CD4-positive, alpha-beta T cell treated with Interferon gamma for 1 hour (primary cell): ENCODE measurements at places on chromosomes 2 and 18.

GRCh38 chr2:220029013-220029412 is 401.6 kb downstream of the SLC4A3 start:
- DNase-seq, result no peak

DNA sequence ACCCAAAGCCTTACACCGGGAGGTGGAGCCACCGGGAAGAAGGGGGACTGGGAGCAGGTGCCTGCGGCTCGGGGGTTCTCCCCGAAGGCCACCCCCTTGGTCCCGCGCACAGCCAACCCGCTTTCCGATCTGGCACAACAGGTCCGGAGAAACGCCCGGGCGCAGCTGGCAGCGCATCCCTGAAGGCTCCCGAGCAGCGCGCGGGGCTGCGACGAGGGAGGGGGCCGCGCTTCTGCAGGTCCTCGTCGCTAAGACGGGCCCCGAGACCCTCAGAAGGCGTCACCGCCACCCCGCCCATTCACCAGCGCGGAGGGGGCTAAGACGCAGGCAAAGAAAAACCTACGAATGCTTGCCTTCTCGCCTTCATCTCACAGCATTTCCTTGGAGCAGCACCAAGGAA is 1.8 kb downstream of the CBLN2 start:
- DNase-seq, result no peak

DNA sequence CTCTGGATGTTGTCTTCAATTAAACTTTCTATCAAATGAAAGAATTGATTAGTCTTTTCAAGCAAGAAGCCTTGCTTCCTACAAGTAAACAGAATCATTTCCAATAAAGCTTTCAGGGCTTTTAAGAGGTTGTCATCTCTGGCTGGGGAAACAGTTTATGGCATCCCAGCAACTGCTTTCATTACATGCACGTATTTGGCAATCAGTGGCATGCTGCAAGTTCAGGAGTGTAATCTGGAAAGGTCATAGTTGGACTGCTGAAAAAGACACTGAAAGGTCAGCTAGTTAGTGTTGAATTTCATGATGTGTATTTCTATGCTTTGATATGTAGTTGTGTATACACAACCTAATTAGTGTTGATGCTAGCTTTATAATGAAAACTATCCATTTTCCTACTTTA is 332.9 kb downstream of the DSC3 start:
- DNase-seq, result no peak

- no peak for DNase-seq
These were observed 47.0 kb upstream of the ST3GAL5 start for GRCh38 chr2:85935746-85936208.

- DNase-seq, result no peak
These were observed 14.8 kb downstream of the STRN start for GRCh38 chr2:36951574-36951973.

GRCh38 chr2:123380370-123380935 is 644.6 kb upstream of the CNTNAP5 start:
- DNase-seq, result no peak

DNA sequence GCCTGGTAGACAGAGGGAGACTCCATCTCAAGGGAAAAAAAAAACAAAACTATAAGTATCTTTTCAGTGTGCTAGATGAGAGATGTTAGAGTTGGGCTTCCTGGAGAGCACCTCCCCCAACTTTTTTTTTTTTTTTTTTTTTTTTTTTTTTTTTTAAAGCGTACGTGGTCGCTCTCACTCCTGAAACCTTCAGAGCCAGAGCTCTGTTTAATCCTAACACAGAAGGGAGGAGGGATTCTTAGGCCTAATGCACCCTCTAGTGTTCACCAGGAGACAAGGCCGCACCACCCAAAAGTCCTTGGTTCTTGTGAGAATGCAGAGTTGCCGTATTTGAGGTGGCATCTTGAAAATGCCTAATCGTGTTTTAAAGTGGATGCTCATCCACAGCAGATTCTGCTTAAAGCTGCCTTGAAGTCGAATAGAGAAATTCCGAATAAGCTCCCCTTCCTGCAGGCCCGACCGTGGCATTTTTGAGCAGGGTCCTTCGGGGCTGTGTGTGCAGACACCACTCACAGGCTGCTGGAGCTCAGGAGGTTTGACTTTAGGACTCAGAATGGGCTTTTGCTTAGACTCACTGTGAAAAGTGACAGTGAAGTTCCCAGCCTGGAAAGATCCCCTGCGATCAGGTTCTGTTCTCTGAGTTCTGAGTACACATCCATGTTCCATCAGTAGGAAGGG is 252.6 kb downstream of the AGAP1 start:
- DNase-seq, result no peak

GRCh38 chr2:10374362-10374943 is 71.7 kb downstream of the HPCAL1 start:
- no peak for DNase-seq

DNA sequence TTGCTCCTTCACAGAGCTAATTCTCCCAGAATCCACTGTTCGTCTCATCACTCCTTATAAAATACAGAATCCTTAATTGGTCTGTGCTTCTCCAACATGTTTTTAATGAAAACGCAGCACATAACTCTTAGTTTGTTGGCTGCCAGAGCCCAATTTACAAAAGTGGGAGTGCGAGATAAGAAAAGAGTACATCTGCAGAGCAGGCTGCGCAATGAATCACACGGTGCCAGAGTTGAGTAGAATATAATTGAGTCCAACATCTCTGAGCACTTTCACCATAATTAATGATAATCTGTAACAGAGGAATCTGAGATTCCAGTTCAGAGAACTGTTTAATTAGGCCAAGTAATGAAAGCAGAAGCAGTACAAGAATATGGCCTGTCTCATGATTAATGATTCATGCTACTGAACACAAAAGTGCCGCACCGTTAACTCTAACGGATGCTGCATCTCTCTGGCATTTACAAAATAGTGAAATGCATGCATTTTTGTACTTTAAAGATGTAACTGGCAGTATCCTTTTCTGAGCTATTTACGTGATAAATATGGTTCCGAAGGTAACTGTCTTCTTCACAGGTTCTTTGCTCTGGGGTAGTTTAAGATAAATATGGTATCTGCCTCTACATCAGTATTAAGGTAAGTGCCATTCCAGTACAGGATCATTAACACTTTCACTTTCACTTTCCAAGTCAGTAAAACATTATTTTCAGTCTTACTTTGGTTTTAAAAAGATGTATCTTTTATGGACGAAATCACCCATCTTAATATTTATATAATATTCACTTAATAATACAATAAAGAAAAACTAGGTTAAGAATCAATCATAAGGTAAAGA is 785.6 kb downstream of the NR4A2 start:
- no peak for DNase-seq

GRCh38 chr2:188046437-188046836 is 245.2 kb upstream of the GULP1 start:
- DNase-seq, result no peak

- DNase-seq, result no peak
These were observed 51.5 kb downstream of the L3MBTL4 start for GRCh38 chr18:6363216-6363615.

- peak; percentile 69 for DNase-seq
These were observed 383.7 kb downstream of the SOCS6 start for GRCh38 chr18:70672581-70672980.

DNA sequence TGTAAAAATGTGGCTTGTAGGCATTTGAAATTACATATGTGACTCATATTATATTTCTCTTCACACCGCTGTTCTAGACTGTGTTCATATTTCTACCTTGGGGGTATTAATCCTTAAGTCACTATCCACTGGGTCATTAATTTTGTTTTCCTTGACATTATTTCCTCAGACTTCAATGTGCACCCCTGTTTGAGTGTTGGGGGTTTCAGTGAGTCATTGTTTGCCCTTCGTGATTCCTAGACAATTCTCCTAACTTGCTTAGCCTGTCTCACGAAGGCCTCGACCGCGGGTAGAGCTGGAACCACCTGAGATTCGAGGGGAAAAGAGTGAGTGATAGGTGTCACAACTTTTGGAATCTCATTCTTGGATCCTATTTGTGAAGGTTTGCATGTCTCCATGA is 35.1 kb downstream of the NPAS2 start:
- no peak for DNase-seq

GRCh38 chr18:74243127-74243526 is 48.6 kb downstream of the CYB5A start:
- no peak for DNase-seq

DNA sequence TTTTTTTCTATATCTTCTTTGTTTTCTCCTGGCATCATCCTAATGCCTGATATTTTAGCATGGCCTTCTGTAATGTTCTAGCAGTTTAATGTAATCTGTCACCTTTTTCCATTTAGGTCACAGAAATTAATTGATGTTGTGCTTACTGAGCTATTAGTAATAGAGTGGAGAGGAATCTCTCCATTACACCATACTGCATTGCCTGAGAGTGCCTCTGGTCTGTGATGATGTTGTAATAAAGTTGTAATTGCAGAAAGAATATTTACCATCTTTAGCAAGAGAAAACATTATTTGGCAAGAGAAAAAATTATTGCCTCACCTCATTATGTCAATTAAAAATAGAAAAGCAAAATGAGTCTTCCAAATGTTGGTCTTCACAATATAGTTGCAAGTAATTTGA is 213.2 kb downstream of the KCNJ3 start:
- no peak for DNase-seq

DNA sequence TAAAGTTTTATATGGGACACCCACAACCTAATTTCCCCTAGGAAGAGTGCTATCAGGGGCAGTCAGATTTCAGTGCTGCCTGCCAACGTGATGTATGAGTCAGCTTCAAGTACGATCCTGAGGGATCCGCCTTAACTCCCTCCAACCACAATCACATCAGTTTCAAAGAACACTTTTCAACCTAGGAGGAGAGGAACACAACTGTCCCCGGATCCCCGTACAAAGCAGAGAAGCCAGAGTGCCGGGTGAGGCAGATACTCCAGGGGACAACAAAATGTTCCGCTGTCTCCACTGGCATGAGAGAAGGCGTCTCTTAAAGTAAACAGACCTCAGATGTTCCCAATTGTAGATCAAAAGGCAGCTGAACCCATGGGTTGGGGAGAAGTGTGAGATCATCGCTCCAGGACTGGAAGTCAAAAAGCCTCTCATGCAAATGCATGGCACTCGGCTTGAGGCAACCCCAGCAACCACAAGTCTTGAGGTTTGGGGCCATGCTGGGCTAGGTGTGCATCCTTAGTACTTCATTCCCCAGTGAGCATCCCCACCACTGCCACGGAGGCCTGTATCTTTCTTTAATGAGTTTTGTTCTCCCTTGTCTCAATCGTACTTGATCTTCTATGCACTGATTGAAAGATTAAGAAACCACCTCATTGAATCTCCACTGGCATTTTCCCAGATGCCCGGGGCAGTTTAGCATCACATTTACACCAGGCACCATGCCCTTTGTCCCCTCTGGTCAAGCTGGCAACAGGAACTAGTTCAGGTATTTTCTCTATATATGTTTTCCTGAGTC is 91.0 kb upstream of the CCBE1 start:
- no peak for DNase-seq

- no peak for DNase-seq
These were observed 1.3 kb downstream of the AMMECR1L start for GRCh38 chr2:127884436-127884835.

GRCh38 chr2:30157616-30158015 is 10.8 kb downstream of the YPEL5 start:
- no peak for DNase-seq

DNA sequence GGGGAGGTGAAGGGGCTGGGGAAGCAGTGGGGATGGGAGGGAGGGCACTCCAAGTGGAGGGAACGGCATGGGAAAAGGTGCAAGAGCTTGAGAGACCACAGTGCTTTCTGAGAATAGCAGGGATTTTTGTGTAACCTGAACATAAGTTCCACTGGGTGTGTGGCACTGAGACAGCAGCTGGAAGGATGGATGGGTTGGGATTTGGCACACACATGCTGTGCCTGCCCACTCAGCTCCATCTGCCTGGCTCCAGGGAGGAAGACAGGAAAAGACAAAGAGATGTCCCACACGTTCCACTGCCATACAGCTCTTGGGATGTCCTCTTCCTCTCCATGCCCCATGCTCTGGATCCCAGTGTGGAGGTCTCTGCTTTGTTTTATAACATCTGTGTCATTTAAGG is 114.1 kb upstream of the TEX51 start:
- no peak for DNase-seq

- DNase-seq, result peak; percentile 7
These were observed 260.8 kb downstream of the TGIF1 start for GRCh38 chr18:3710712-3711301.

DNA sequence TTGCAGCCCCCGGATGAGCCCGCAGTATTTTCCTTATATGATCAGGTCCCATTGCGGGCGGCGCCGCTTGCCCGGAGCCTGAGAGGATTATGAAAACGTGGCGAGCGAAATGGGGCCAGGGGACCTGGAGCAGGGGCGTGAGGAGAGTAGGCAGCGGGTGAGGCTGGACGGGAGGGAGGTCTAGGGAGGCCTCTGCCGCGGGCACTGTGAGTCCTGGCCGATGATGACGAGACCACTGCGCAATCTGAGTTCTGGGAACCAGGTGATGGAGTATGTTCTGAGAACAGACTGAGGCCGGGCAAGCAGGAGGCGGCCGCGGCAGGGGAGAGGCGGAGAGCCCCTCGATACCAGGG is 790 bp upstream of the ACAA2 start:
- DNase-seq, result peak; percentile 70

- DNase-seq, result no peak
These were observed 12.6 kb upstream of the EVA1A start for GRCh38 chr2:75573145-75573878.

- DNase-seq, result peak; percentile 9
These were observed 164.2 kb downstream of the ANTXR1 start for GRCh38 chr2:69177063-69177771.

DNA sequence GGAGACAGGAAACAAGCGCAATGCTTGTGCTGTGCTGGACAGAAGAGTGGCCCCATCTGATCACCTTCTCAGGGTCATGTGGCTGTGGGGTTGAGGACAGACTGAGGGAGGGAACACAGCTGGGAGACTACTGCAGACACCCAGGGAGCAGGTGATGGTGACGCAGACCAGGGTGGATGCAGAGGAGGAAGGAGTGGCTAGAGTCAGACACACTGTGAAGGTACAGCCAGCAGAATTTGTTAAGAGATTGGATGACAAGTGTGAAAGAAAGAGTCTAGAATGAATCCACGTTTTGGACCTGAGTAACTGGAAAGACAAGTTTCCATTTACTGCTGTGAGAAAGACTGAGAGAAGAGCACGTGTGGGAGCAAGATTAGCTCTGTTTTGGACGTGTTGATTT is 15.9 kb upstream of the POMC start:
- DNase-seq, result no peak

GRCh38 chr18:12435867-12436266 is 28.1 kb downstream of the PRELID3A start:
- no peak for DNase-seq

- DNase-seq, result no peak
These were observed 370.0 kb downstream of the SLC4A3 start for GRCh38 chr2:219997341-219997851.

DNA sequence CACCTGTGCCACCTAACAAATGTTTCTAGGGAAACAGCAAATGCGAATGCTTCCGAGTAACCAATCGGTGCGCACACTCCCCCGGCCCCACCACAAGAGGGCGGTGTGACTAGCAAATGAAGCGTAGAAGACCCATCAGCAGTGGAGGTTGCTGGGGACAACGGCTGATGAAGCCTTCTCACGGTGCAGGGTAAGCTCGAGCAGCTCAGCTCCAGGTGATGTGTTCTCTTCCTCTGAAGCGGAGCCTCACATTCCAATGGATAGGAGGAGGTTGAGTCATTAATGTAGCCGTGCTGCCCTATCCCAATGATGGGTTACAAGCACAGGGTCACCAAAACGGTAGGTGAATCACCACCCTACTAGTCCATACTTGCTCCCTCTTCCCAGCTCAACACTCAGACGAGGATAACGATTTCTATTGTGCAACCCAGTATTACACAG is 127.6 kb upstream of the TWIST2 start:
- DNase-seq, result peak; percentile 9

GRCh38 chr2:23912054-23912453 is 14.9 kb downstream of the ATAD2B start:
- no peak for DNase-seq

GRCh38 chr2:9757501-9758264 is 85.6 kb upstream of the TAF1B start:
- DNase-seq, result no peak
